Left renal cortex interstitium (tissue), 4 donors: ENCODE measurements at places on chromosomes 3 and 15.

GRCh38 chr3:119352034-119352609, 57.9 kb downstream of the ARHGAP31 start:
- no peak for DNase-seq

GRCh38 chr3:56884387-56884786, 82.6 kb upstream of the ARHGEF3 start:
- no peak for DNase-seq

- no peak for DNase-seq
These were observed 22.8 kb downstream of the MYO1E start for GRCh38 chr15:59349680-59350420.

DNA sequence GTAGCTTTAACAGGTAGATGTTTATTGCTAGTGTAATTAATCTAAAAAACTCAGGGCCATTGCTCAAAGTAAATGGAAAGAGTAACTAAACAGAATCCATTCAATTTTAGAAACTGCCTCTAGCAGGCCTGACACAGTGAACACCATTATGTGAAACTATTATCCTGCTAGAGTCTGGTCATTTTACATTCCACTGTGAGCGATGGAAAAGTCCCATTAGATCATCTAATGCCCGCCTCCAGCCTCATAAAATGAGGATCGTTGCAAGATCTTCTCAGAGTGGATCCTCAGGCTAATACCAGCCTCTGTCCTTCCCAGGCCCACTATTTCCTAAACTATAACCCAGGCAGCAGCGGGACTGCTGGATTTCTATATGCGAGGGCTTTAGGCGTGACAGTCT, 107.7 kb downstream of the WDR76 start:
- no peak for DNase-seq

DNA sequence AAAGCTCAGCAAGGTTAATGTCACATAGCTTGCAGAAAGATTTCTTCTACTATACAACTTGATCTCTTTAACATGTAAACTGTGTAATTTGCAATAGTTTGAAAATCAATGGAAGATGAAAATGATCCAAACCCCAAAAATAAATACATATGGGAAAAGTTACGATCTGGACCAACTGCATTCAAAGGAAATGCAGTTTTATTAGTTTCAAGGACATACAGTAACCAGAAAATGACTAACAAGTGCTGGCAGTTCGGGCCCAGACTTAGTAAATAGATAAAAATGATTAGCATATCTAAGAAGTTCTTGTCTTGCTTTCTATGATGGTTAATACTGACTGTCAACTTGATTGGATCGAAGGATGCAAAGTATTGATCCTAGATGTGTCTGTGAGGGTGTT, 37.3 kb upstream of the LEKR1 start:
- DNase-seq = no peak

DNA sequence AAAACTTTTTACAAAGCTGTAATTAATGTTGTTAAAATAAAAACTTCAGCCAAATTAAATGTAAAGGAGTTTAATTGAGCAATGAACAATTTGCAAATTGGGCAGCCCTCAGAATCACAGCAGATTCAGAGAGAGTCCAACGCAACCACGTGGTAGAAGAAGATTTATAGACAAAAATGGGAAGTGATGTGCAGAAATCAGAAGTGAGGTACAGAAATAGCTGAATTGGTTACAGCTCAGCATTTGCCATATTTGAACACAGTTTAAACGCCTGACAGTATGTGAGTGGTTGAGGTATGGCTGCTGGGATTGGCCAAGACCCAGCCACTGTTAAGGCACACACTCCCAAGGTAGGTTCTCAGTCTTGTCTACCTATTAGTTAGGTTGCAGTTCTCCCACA, 14.4 kb upstream of the PLA2G4D start:
- DNase-seq = no peak

DNA sequence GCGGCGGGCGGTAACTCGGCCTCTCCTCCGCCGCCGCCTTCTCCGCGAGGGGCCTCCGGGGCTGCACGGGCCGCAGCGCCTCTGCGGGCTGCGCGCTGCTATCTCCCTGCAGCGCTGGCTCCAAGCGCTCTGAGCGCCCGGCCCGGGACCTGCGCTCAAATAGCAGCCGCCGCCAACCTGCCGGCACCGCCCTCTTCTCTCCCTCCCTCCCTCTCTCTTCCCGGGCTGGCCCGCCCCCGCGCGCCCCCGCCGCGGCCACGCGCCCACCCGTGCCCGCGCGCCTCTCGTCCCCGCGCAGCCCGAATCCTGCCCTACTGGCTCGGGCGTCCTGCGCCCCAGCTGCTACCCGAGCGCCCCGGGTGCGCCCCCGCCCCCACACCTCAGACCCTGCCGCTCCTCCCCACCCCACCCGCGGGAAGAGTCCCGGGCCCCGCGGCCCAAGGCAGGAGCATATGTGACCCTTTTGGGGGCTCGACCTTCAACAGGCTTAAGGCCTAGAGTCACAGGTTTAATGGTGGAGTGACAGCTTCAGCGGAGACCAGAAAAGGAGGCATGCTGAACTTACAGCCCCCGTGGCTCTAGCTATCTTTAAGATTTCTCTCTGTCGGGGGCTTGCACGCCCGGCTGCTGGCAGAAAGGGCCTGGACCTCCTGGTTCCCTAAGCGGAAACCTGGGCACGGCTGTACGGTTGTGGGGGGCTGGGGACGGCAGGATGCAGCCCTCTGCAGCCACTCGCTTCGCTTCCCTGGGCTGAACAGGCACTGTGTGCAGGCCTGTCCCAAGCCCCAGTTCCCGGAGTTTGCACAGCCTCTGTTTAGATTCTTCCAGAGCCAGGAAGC, at the start of gene CACNA2D2:
CACNA2D2 (minus strand) TSS at position 131 of the 839 bp plus-strand sequence. CDS start 211 bp downstream, outside the sequence.
- no peak for DNase-seq

DNA sequence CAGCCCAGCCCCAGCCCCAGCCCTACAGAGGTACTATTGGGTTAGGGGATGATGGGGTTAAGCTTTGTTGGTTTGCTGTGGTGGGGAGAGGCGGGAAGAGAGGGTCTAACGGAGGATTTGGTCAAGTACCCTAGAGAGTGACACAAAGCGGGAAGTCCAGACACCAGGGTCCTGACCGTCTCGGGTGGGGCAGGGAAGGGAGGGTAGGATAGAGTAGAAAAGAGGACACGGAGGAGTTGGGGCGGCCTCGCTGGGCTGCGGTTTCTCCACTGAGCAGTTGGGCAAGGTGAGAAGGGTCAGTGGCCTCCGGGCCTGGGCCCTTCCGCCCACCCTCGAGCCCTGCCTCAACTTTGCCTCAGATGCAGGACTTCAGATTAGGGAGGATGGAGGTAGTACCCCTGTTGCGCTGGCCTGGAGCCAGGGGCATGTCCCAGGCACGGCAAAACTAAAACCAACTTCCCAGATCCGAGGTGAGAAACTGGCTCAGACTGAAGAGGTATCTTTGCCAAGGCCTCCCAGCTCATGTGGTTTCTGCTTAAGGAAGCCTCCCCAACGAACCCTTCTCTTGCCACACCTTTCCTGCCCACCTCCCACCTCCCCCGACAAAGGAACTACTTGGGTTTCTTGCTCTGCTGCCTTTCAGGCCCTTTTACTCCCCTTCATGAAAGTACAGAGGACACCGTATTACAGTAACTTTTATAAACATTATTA, 551 bp downstream of the PML start:
- DNase-seq = no peak

DNA sequence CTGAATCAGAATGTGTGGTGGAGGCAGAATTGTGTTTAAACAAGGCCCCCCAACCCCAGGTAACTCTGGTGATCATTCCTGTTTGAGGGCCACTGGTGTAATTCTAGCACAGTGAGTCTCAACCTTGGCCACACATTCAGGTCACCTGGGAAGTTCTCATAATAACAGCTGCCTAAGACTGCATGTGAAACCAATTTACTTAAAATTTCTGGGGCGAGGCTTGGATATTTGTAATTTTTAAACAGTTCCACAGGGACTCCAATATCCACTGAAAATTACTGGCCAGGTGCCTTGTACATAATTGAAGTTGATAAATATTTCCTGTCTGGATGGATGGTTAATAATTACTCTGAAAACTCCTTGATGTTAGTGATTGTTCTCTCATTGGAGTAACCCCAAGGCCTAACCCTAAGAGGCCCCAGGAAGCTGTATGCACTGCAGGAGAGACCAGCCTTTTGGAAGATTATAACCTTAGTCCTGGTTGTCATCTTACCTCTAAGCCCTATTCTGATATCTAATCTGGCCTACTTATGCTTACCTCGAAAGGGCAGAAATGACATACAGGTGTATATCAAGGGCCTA, 25.7 kb upstream of the EPHB1 start:
- DNase-seq = no peak

DNA sequence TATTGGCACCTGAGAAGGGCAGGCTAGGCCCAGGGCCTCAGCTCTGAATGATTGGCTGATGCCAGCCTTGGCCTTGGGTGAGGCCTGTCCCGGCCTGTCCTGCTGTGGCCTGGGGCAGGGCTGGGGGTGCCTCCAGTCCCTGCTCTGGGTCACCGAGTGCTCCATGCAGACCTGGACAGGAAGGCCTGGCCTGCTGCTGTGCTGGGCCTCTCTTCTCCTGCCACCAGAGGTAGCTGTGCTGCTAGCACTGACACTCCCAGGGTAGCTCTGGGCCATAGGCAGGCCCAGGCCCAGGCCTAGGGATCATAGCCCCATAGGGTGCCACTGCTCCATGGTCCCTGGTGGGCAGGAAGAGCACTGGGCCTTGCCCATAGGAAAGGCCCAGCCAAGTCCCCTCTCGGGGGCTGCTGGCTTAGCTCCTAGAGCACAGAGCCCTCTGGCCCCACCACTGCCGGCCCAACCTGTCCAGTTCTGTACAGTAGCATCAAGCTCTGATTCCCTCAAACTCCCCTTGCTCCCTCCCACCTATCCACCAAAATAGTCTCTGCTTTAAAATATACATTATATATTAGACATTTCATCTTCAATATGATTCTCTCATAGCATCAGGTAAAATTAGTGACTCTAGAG, 18.2 kb downstream of the ABTB1 start:
- no peak for DNase-seq

DNA sequence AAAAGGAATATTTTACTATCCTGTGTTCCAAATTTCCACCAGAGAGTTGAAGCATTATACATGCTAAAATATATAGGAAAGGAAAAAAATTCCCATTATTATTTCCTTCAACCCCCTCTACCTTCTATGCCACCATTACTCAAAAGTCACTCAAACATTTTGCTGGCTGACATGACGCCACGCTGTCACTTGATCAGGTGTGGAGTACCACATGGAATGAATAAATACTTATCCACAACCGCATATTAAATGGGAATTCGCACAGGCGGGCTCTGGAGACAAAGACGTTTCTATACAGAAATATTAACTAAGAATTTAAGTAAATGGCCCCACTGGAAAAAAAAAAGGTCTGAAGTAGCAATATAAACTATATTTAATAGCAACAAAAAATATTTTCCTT, 266.4 kb downstream of the FOXP1 start:
- no peak for DNase-seq

DNA sequence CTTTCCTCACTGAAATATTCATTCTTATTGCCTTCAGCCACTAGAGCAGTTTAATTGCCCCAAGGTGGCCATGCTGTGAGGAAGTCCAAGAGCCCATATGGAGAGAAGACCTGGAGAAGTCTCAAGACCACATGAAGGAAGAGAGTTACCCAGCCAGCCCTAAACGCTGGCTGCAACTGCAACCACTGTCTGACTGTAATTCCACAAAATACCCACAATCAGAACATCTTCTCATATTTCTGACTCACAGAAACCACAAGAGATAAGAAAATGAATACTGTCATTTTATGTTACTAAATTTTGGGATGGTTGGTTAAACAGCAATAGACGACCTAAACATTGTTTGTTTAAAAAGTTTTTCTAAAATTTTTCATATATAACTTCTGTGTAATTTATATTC, 14.7 kb upstream of the SST start:
- DNase-seq = no peak

DNA sequence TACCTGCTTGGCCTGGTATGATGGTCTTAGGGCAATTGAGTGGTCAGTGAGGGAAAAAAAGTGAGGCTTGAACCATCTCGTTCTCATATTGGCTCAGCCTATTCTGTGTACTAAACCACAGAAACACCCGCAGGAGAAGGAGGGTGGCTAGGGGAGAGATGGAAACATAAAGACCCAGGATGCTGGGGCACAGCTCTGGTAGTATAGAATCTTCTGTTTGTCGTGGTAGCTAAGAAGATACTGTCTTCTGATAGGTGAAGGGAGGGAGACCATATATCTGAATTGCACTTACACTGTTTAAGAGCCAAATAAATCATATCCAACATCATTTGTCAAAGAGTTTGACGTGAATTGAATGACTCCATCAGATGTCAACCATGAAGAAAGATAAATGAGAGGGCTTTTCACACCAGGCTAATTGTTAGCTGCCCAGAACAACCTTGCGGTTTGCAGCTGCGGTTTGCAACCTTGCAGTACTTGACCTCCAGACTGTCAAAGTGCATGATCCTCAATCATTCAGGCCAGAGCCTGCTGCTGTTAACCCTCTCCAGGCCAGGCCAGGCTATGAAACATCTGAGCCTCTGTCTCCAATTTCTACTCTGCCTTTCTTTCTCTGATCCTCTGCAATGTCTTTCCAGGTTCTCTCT, 40.9 kb upstream of the PIK3R4 start:
- DNase-seq = no peak

- no peak for DNase-seq
These were observed 10.5 kb upstream of the SCAANT1 start for GRCh38 chr3:63922491-63923199.

DNA sequence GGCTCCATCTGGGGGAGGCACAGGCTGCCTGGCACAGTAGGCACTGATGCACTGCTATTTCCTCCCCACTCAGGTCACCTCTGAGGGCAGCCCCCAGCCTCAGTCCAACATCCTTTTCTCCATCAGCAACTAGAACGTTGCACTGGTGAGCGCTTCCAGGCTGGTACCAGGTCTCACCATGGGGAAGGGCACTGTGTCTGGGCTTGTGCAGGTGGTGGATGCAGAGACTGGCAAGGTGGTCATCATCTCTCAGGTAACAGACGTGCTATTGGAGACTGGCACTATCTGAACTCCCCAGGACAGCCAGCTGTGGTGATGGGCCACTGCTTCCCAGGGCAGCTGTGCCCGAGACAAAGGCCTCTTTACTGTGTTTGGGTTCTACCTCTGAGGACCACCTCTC, 8.3 kb upstream of the TXNRD3 start:
- DNase-seq = no peak

- no peak for DNase-seq
These were observed 1.6 kb upstream of the RBMS3 start for GRCh38 chr3:29279286-29279685.

GRCh38 chr3:107377151-107377550, at the start of gene CCDC54:
TSS of gene CCDC54 (plus strand) at chr3:107377439. CDS start at chr3:107377588, 149 bp downstream.
- DNase-seq = no peak

GRCh38 chr3:5126586-5126985, 4.5 kb downstream of the ARL8B start:
- no peak for DNase-seq

GRCh38 chr3:69838696-69839515, 99.6 kb downstream of the MITF start:
- no peak for DNase-seq

DNA sequence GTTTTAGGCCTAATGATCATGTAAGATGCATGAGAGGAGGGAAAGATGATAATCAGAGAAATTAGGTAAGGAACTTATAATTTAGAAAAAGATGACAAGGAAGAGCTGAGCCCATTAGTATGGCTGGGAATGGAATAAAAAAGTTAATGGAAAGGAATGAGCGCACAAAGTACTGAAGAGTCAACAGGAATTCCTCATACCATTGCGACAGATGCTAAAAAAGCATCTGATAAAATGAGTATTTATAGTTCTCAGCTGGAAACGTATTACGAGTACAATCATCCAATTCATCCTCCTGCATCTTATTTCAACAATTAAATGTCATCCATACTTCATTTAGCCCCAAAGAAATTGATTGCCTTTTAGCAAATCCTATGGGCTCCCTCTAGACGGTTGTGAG, 58.9 kb downstream of the TMCC1 start:
- DNase-seq = no peak
